Naive thymus-derived CD8-positive, alpha-beta T cell (primary cell): ENCODE measurements at places on chromosomes 7 and 10. TPM values are rescaled to one million over a fixed set of nuclear protein-coding genes. Genes with fewer than 3 reads are reported as not detected.
A peak's percentile ranks its signal among the peaks of the same experiment; 100 is the strongest.

DNA sequence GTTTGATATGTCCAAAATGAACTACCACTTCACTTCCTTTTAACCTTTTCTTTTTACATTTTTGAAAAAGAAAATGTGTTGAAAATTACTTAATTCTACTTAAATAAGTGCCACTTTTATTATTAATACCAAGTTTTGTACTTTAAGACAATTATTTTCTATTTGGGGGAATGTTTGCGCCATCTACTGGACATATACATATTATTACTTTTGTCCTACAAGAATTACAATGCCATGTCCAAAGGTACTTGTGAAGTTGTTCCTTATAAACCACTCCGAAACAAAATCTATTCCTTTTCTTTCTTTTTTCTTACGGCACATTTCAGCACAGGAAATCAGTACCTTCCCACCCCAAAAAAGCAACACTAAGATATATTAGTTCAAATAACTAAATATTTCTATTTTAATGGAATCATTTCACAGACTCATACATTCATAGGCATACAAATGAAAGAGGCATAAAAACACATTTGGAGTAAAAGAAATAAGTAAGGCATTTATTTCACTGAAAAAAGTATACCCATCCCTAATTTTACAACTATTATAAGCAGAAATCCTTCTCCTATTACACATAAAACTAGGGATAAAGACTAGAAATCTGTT is 169.9 kb downstream of the RNF133 start:
- no peaks in the 10 kb centered on the region for H3K36me3 ChIP-seq
- DNase-seq, result no peak
- no peaks in the 10 kb centered on the region for H3K4me1 ChIP-seq
- no peak overlapping the region for H3K4me3 ChIP-seq
- no peak overlapping the region for H3K27ac ChIP-seq
- H3K27me3 ChIP-seq, result no peaks in the 10 kb centered on the region

GRCh38 chr7:143505838-143506237 is 28.2 kb downstream of the TAS2R41 start:
- peaks cover 32% of the 10 kb centered on the region for H3K36me3 ChIP-seq
- H3K27me3 ChIP-seq, result no peaks in the 10 kb centered on the region
- H3K27ac ChIP-seq, result peak overlapping the region; percentile 36
- H3K4me1 ChIP-seq, result no peaks in the 10 kb centered on the region
- no peak overlapping the region for H3K4me3 ChIP-seq

- no peak for DNase-seq
- H3K4me1 ChIP-seq, result peaks cover 12% of the 10 kb centered on the region
- H3K27me3 ChIP-seq, result no peaks in the 10 kb centered on the region
Measured at GRCh38 chr10:31457858-31458257, 138.8 kb downstream of the ZEB1 start.

DNA sequence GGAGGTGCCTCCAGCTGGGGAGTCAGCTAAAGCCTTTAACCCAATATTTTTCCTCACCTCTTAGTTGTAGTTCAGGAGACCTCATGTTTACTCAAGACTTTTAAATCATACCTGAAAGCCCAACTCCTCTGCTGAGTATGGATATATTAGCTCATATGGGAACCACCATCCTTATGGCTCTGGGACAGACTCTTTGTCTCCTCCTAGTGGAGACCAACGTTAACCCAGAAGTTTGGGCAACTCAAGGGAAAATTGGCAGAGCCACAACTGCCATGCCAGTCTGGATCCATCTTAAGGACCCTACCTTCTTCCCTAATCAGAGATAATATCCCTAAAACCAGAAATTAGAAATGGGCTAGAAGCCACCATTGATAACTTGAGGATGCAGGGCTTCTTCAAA is 80.8 kb downstream of the TMEM106B start:
- DNase-seq, result no peak
- no peak overlapping the region for H3K4me3 ChIP-seq
- H3K27ac ChIP-seq, result no peak overlapping the region
- no peaks in the 10 kb centered on the region for H3K36me3 ChIP-seq

DNA sequence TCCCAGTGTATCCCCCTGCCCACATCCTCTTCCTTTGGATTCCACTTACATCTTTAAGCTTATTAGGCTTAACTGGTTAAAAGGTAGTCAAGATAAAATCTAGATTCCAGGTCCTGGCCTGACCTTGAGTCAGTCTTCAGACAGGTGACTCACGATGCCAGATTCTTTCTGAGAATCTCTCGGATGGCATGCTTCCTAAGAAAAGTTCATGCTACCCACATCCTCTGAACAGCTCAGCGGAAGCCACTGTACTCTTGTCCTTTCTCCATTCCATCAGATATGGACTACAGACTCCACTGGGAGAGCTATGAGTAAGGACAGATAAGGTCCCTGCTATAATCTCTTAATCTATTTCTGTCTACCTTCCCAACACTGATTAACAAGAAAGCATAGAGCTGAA is 43.4 kb downstream of the DNMBP start:
- no peak overlapping the region for H3K4me3 ChIP-seq
- no peak overlapping the region for H3K27ac ChIP-seq
- no peaks in the 10 kb centered on the region for H3K36me3 ChIP-seq
- H3K4me1 ChIP-seq, result no peaks in the 10 kb centered on the region

DNA sequence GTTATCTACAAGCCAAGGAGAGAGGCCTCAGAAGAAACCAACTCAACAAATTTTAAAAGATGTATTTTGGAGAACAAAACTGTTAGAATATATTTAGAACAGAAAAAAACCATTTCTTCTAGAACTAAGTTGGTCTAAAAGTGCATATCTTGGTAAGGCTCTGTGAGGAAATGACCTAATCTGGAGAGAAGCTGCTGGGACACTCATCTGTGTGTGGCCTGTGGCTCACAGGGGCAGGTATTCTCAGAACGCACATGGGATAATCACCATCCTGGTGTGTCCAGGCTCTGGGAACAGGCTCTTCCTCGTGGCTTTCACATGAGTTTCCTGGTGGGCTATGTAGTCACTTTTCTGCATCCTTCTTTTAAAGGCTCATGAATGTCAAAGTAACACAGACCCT is 38.1 kb upstream of the PRSS1 start:
- H3K4me3 ChIP-seq, result peak overlapping the region; percentile 91
- no peaks in the 10 kb centered on the region for H3K36me3 ChIP-seq
- no peaks in the 10 kb centered on the region for H3K27me3 ChIP-seq

GRCh38 chr7:150742286-150742968 is 5.2 kb downstream of the GIMAP5 start:
- no peak for DNase-seq
- no peaks in the 10 kb centered on the region for H3K27me3 ChIP-seq
- peaks cover 55% of the 10 kb centered on the region for H3K4me1 ChIP-seq
- H3K27ac ChIP-seq, result peak overlapping the region; percentile 96
- H3K4me3 ChIP-seq, result peak overlapping the region; percentile 97

DNA sequence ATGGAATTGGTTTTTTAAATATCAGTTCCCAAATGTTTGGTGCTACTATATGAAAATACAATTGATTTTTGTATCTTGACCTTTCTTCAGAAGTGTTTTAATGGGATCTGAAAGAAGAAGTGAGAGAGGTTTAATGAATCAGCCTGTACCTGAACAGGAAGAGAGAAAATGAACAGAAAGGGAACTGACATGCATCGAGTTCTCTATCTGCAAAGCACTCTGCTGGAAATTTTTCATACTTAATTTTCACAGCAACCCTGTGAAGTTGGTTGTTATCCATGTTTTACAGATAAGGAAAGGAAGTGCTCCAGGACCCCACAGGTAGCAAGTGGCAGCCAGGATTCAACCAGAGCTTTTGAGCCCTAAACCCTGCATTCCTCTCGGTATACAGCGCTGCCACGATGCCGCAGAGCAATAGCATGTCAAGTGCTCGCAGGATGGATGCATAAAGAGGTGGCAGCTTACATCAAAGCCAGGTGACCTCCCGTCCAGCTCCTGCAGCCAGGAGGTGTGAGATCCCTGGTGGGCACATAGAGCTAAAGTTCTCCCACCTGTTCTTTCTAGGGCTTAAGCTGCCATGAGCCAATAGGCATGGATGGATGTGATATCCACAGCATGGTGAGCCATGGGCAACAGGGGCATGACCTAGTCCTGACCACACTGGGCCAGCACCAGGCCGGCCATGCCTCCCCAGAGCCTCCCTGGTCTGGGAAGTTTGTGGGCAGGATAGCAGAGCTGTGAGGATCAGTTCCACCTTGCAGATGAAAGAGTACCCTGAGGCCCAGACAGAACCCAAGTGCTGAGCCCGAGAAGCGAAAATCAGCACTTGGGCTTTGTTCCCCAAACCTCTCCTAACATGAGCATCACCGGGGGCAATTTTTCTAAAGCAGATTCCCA is 57.2 kb downstream of the CALML3 start:
- no peak overlapping the region for H3K4me3 ChIP-seq
- H3K27me3 ChIP-seq, result peaks cover 2% of the 10 kb centered on the region
- H3K36me3 ChIP-seq, result no peaks in the 10 kb centered on the region
- no peak overlapping the region for H3K27ac ChIP-seq

DNA sequence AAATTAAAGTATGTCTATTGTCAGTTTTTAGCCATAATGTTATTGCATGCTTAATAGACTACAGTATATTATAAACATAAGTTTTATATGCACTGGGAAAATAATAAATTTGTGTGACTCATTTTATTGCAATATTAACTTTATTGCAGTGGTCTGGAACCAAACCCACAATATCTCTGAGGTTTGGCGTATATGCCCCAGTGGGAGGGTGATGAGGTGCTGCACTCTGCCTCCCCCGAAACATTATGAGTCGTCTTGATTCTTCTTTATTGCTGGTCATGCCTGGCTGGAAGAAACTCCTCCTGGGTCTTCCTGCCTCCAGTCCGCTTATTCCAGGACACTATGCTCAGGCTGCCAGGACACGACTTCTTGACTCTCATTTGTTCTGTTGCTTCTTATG is 88.4 kb downstream of the MTPN start:
- no peak overlapping the region for H3K27ac ChIP-seq
- H3K4me1 ChIP-seq, result no peaks in the 10 kb centered on the region
- H3K36me3 ChIP-seq, result no peaks in the 10 kb centered on the region

DNA sequence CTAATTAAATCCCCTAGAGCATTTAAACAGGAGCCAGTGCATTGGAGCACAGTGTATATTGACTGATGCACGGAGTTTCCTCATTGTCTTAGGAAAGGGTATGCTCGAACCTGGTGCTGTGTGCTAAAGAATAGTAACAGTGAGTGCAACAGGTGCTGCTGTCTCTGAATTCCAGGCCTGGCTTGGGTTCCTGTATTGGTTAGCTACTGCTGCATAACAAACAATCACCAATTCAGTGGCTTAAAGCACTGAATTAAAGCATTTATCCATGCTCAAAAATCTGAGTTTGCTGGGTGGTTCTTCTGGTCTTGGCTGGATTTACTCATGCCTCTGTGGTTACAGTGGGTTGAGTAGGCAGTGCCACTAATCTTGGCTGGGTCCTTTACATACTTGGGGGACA is 1.8 kb upstream of the PNLIPRP1 start:
- H3K4me1 ChIP-seq, result no peaks in the 10 kb centered on the region
- DNase-seq, result no peak
- no peak overlapping the region for H3K27ac ChIP-seq
- H3K36me3 ChIP-seq, result no peaks in the 10 kb centered on the region

INSYN2A gene
- not detected for total RNA-seq

DNA sequence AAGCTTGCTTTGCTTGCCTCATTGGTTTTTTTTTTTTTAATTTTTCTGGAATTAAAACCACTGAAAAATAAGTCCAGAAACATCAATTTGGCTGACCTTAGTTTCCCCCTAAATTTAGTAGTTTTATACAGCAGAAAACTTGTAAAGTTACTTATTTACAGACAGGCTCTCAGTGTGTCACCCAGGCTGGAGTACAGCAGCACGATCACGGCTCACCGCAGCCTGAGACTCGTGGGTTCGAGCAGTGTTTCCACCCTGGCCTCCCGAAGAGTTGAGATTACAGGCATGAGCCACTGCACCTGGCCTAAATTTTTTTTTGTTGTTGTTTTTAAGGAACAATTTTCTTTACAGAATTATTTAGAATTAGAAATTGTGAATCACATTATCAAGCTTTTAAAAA is 250.5 kb downstream of the SDK1 start:
- no peaks in the 10 kb centered on the region for H3K27me3 ChIP-seq
- no peak overlapping the region for H3K4me3 ChIP-seq
- H3K27ac ChIP-seq, result no peak overlapping the region
- H3K36me3 ChIP-seq, result peaks cover 4% of the 10 kb centered on the region
- no peak for DNase-seq

EPO gene
- total RNA-seq, result not detected

MBLAC1 gene
- 5.6 TPM for total RNA-seq

MGAM2 gene
- total RNA-seq, result not detected

DNA sequence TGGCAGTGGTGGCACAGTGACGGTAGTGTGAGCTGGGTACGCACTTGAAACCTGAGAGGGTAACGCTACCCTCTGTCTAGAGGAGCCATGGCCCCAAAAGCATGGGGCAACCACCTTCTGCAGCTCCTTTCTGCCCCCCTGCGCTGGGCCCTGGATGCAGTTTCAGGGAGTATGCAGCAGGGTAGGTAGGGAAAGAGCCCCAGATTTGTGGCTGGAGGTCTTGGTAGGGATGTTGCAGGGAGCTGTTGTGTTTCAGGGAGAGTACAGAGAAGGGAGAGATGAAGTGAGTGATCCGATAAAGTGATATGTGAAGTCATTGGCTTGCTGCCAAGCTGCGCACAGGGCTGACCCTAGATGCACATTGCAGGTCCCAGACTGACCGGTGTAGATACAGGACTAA is 2.7 kb upstream of the PGAM2 start:
- H3K27me3 ChIP-seq, result no peaks in the 10 kb centered on the region
- peaks cover 54% of the 10 kb centered on the region for H3K4me1 ChIP-seq
- no peak overlapping the region for H3K27ac ChIP-seq
- no peaks in the 10 kb centered on the region for H3K36me3 ChIP-seq
- DNase-seq, result no peak

GRCh38 chr10:12723220-12723619 is 278.3 kb downstream of the CCDC3 start:
- no peaks in the 10 kb centered on the region for H3K27me3 ChIP-seq
- peaks cover 14% of the 10 kb centered on the region for H3K4me1 ChIP-seq
- no peak for DNase-seq
- no peak overlapping the region for H3K27ac ChIP-seq

DNA sequence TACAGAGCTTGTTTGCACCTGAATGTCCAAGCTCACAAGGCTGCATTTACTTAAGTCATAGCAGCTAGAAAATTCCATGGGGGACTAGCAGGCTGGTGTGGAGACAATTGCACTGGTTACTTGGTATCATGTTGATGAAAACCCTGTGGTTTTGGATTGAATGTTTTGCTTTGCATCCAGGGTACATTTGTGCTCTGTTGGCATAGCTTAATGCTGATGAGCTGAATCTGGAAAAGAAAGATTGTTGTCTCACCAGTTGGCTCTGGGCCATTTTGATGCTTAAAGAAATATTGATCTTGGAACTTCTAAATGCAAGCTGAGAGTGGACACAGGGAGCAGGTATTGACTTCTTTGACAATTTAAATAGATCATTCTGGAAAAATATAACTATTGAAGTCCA is 122.5 kb upstream of the MBL2 start:
- H3K27me3 ChIP-seq, result no peaks in the 10 kb centered on the region
- no peak overlapping the region for H3K4me3 ChIP-seq
- DNase-seq, result no peak
- no peaks in the 10 kb centered on the region for H3K4me1 ChIP-seq

TNS3 gene
- total RNA-seq, result 1.2 TPM

CDK14 gene
- 2.8 TPM for total RNA-seq

GRCh38 chr7:132580277-132580676 is 4.0 kb upstream of the PLXNA4 start:
- H3K36me3 ChIP-seq, result no peaks in the 10 kb centered on the region
- H3K4me1 ChIP-seq, result peaks cover 8% of the 10 kb centered on the region
- peaks cover 20% of the 10 kb centered on the region for H3K27me3 ChIP-seq
- no peak overlapping the region for H3K27ac ChIP-seq
- no peak for DNase-seq
- H3K4me3 ChIP-seq, result no peak overlapping the region

PTN gene
- not detected for total RNA-seq

- H3K4me3 ChIP-seq, result no peak overlapping the region
- no peak for DNase-seq
- no peaks in the 10 kb centered on the region for H3K27me3 ChIP-seq
- H3K27ac ChIP-seq, result no peak overlapping the region
- H3K36me3 ChIP-seq, result peaks cover 2% of the 10 kb centered on the region
Measured at GRCh38 chr10:124592101-124592500, 130.5 kb downstream of the LHPP start.

PDLIM1 gene
- total RNA-seq, result 4.5 TPM

CDC14C gene
- not detected for total RNA-seq
